Activated CD8-positive, alpha-beta T cell treated with anti-CD3 and anti-CD28 coated beads for 36 hours (primary cell): ENCODE measurements at places on chromosomes 5 and 9. TPM values are rescaled to one million over a fixed set of nuclear protein-coding genes. Genes with fewer than 3 reads are reported as not detected.

IL4 gene
- total RNA-seq, result 0.72 TPM

IFNA21 gene
- total RNA-seq, result not detected

BARHL1 gene
- total RNA-seq, result not detected

SLC34A3 gene
- not detected for total RNA-seq

FBP2 gene
- total RNA-seq, result not detected

IL17B gene
- total RNA-seq, result not detected

WDR38 gene
- total RNA-seq, result not detected

S100Z gene
- 0.36 TPM for total RNA-seq

OTULINL gene
- 19.7 TPM for total RNA-seq

NXNL2 gene
- total RNA-seq, result not detected

C1QTNF3 gene
- total RNA-seq, result 1.4 TPM

MARCOL gene
- total RNA-seq, result not detected
